ENCODE measurements at places on chromosomes 11 and 22.

DNA sequence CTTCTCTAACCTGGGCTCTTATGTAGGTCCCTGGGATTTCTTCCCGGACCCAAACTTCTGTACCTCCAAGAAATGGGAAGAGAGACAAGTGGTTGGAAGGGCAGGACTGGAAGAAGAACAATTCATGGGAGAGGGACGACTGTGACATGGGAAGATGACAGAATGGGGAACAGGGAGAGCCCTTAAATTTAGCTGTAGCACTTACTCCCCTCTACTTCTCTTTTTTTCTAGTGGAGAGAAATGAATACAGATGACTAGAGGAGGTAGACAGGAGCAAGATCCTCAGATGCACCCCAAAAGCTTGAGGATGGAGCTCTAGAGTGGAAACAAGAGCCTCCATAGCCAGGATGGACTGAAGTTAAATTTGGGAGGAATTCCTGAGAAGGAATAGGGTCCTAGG is 2.3 kb downstream of the RHOG start:
- no peak for DNase-seq

GRCh38 chr22:40507491-40507890 is 129.0 kb downstream of the MRTFA start:
- no peak for DNase-seq

DNA sequence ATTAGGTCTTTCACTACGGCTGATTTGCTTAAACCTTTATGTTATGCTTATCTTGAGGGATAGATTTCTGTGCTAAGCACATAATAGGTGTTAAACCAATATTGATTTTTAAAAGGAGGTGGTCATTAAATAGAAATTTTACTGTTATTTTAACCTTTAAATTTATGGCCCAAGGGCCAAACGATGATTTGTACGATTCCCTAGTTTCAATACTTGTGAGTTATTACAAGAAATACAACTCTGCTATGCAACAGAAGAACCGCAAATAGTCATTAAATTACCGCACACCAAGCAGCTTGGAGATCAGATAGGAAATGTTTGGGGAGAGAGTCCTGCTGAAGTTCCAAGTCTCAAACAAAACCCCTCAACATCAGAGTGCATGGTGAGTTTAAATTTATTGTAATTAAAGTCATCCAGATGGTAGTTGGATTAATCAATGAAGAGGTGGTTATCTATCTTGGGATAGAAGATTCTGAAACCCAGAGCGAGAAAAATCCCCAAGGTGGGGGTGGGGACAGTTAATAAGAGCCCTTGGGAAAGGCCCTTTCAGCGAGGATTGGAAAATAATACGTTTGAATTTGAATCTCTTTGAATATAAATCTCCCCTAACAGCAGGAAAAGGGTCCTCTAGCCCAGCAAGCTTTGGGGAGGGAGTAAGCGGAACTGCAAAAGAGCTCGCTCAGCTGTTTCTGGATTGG is 805 bp upstream of the QSER1 start:
- DNase-seq: no peak

DNA sequence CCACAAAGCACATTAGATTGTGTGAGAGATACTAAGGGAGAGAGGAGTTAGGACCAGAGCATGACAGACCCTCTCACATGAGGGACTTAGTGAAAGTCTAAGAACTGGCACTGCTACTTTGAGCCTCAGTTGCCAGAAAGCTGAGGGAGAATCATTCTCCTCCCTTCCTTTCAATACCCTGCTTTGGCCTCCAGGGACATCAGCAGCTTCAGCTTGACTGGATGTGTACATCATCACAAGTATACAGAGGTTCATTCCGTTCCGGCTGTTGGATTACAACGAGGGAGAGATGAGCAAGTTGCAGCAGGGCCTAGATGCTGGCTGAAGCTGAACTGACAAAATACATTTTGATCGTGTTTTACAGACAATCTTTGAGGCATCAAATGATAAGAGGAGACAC is 15.7 kb upstream of the ANO5 start:
- DNase-seq: no peak
